AML-193 (cell line): ENCODE measurements at places on chromosomes 3 and 15.

GRCh38 chr3:152403632-152404066 is 134.9 kb downstream of the MBNL1 start:
- DNase-seq, result no peak

- no peak for DNase-seq
These were observed 96.0 kb upstream of the ZNF385D start for GRCh38 chr3:21847005-21847404.

DNA sequence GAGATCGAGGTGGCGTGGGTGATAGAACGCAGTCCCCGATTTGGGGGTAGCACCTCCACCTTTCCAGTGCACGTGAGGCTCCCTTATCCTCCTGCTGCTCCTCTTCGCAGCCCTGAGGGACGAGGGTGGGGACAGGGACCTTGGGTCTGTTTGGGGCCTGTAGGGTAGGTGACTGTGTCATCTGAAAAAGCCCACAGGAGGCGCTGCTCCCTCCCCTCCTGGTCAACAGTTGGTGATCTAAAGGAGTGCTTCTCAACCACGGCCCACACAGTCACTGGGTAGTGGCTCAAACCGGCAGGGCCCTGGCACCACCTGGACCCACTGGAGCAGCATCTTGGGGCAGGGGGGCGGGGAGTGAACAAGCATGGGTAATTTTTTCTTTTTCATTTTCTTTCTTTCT is 7.1 kb downstream of the LRRK1 start:
- no peak for DNase-seq

DNA sequence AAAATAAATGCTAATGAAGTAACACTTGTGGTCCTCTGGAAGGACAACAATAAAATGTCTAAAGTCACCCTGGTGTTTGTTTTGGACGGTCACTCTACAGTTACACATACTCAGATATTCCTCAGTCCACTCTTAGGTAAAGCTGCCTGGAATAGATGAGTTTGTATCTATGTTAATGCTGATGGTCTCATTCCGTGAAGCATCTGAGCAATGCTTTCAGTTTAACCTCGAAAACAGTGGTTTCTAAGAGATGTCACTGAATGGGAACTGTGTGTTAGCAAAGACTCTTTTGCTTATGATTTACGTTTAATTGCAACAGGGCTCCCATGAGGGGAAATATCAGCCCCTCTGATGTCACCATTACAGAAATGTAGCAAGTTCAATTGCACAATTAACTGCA is 49.1 kb downstream of the FBN1 start:
- no peak for DNase-seq
